ENCODE measurements at places on chromosomes 12 and 14.

GRCh38 chr14:94021416-94022157, 4.6 kb upstream of the OTUB2 start:
- DNase-seq = no peak

- DNase-seq = no peak
Measured at GRCh38 chr12:10065241-10065640, 33.5 kb downstream of the CLEC1A start.

- no peak for DNase-seq
Measured at GRCh38 chr14:59870277-59871165, at the start of gene RTN1. Gene RTN1, minus strand, starts transcription at chr14:59870776. Its CDS starts 146 bp downstream, at chr14:59870630.

DNA sequence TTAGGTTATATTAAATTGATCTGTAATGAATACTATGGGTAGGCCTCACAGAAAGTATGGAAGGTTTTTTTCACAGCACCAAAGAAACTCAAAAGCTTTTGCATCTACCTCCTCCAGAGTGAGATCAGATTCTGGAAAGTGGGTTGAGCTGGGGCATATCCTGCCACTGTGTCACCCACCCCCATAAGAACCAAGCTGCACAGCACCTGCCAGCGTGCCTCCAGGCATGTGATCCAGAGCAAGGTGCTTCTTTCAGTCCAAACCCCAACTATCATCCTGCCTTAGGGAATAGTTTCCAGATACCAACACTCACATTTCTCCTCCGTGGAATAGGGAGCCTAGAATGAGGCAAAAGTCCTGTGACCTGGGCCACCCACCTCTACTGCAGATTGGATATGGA, 42.6 kb upstream of the PRB2 start:
- DNase-seq = no peak

GRCh38 chr12:18375131-18375530, 113.8 kb downstream of the PIK3C2G start:
- no peak for DNase-seq

GRCh38 chr14:83940253-83940652, 1589.7 kb upstream of the FLRT2 start:
- DNase-seq = no peak

GRCh38 chr12:100219328-100220109, 18.9 kb downstream of the ACTR6 start:
- DNase-seq = no peak

GRCh38 chr12:45580356-45580969, 149.0 kb upstream of the ARID2 start:
- no peak for DNase-seq

- DNase-seq = no peak
Measured at GRCh38 chr12:38898001-38898684, 7.2 kb downstream of the CPNE8 start.

GRCh38 chr12:88507270-88507669, 73.0 kb downstream of the KITLG start:
- DNase-seq = no peak

DNA sequence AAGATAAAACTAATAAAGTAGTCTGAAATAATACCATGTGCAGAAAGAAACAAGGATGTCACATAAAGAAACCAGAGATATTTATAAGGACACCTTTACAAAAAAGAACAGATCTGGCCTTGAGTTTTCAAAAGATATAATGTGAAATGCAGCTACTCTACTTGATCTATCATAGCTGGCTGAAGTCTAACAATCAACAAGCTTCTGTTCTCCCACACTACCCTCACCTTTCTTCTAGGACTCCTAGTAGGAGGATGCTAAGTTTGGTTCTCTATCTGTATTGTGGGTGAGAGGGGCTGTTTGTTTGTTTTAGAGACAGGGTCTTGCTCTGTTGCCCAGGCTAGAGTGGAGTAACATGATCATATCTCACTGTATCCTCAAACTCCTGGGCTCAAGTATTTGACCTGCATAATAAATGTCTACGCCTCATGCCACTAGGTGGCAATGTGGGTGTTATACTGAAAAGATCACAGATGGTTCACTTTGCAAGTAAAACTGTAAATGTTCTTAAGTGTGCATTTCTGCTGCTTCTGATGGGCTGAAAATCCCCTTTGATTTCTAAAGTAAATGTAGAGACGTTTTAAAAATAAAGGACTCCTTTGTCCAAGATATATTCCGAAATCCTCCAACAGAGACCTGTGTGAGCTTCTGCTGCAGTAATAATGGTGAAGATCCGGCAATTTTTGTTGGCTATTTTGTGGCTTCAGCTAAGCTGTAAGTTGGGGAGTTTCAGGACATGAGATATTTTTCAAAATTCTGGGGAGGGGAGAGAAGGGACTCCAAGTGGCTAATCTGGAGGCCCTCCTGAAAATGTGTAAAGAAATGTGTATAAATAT, 269.3 kb downstream of the DAD1 start:
- peak; percentile 38 for DNase-seq

- no peak for DNase-seq
Measured at GRCh38 chr12:86950444-86950843, 694.3 kb upstream of the MGAT4C start.

DNA sequence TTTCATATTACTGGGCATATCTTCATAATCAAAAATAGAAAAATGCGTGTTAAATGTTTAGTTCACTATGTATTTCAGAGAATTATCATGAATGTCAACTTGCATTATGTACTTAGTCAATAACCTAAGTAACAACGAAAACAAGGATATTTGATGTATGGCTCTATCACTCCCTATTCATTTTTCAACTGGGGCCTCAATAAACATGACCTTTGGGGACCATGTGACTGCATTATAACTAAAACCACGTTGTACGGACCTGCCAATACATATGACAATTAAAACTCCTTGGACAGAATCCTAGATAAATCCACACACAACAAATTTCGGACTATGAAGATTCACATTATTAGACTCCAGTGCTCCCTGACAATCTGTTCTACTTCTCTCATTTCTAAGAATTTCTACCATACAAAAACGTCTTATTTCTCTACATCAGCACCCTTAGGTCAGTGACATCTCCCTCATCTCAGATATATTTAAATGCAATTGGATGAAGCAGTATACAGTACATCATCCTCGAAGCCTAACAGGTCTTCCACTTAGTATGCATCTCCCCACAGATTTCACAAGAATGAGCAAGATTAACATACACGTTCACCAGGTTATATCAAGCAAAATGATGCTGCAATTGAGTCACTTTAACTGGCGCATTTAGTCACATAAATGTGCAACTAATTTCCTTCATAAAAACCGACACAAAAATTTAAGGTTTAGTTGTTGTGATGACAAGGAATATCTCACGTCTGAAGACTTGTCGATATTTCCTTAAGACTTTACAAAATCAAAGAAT, 1.5 kb downstream of the UBE2N start:
- no peak for DNase-seq

DNA sequence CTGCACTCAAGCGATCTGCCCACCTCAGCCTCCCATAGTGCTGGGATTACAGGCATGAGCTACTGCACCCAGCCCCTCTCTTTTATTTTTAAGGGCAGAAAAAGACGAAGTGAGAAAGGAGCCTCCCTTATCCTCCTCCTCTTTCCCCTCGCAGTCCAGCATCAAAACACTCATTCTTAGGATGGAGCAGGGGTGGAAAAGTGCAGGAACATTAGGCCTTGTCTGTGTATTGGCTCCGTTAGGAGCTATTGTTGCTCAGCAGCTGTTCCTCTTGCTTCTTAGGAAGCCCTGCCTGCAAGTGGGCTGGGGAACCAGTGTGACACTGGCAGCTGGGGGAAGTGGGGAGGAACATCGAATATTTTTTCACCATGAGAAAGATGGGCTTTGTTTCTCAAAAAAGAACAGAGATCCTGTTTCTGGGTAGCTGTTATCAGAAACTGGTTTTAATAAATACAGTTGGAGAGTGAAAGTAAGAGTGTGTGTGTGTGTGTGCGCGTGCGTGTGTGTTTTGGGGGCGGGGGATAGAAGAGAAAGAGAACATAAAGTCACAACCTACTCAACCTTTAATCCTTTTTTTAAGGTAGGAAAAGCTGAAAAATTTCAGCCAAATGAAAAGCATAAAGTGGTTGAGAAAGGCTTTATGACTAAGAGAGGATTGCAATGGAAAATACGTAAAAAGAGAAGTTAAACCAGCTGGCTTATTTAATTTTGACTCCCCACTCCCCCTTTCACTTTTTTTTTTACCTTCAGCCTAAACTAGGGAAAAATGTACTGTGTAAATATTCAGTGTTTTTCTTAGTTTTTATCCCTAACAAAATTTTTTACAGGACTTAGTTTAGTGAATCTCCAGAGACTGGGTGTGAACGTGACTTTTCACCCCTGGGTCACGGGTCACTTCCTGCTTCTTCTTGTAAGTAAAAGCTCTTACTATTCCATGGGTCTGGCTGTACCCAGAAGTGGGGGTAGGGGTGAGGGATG, 197.2 kb upstream of the PLEKHG7 start:
- DNase-seq = peak; percentile 60

DNA sequence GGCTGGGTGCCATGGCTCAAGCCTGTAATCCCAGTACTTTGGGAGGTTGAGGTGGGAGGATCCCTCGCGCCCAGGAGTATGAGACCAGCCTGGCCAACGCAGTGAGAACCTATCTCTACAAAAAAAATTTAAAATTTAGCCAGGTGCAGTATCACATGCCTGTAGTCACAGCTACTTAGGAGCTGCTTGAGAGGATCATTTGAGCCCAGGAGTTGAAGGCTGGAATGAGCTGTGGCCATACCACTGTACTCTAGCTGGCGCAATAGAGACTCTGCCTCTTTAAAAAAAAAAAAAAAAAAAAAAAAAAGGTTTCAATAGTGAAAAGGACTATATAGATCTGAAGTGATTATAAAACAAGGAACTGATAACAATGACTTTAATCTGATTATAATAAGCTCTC, 13.5 kb downstream of the PSMA3 start:
- DNase-seq = no peak

DNA sequence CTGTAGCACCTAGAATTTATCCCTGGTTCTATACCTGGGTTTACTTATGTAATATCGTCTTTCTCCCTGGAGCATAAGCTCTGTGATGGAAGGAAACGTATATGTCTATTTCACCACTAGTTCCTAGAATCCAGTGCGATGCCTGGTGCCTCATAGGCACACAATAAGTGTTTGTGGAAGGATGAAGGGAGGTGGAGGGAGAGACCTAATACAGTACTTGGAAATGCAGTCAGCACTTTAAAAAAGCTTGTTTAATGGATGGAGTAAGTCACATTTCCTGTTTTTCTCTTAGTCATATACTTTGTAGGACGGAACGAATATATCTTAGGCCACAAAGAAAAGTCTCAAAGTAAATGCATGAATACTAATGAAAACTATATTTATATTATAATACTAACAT, 186.5 kb upstream of the HMGA2 start:
- DNase-seq = no peak

GRCh38 chr14:60573943-60574495, 65.1 kb downstream of the SIX6 start:
- no peak for DNase-seq

- DNase-seq = no peak
Measured at GRCh38 chr12:128657378-128657777, 166.4 kb downstream of the SLC15A4 start.

GRCh38 chr12:19031032-19031431, 98.5 kb upstream of the PLEKHA5 start:
- no peak for DNase-seq

- DNase-seq = no peak
Measured at GRCh38 chr12:58349161-58349560, 407.8 kb downstream of the ATP23 start.

DNA sequence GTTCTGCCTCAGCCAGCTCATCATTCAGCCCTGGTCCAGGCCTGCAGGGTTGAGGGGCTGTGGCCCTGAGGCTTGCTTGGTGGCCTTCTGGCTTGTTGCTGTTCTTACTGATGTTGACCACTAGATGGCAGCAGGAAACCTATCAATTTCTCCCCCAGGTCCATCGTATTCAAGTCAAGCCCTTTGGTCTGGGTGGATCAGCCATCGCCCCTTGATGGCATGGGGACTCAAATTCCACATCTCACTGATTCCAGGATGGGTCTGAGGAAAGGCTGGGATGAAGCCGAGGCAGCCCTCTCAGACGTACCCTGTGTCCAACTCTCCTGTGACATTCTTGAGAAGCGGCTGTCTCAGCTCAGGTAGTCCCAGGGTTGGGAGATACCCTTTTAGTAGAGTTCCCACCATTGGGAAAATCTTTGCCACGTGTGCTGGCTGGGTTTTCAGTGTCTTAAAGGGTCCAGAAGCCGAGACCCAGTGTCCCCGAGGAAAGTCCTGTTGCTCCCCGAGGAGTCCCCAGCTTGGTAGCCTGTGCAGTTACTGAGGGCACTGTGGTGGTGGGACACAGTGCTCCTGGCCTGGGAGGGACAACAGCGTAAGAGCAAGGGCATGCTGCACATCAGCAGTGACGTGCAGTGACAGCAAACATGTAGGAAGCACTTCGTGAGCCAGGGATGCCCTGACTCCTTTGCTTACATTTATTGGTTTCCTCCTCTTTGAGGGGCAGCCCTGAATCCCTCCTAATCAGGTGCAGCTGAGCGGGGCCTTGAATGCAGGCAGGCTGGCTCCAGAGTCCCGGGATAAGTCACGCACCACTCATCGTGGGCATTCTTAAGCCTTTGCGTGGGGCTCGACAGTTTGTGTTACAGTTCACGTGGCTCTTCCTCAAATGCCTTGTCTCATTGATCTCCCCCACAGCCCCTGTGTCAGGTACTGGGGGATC, 58.6 kb downstream of the TSPAN9 start:
- DNase-seq = peak; percentile 46

- no peak for DNase-seq
Measured at GRCh38 chr12:83477696-83478095, 791.0 kb downstream of the TMTC2 start.

DNA sequence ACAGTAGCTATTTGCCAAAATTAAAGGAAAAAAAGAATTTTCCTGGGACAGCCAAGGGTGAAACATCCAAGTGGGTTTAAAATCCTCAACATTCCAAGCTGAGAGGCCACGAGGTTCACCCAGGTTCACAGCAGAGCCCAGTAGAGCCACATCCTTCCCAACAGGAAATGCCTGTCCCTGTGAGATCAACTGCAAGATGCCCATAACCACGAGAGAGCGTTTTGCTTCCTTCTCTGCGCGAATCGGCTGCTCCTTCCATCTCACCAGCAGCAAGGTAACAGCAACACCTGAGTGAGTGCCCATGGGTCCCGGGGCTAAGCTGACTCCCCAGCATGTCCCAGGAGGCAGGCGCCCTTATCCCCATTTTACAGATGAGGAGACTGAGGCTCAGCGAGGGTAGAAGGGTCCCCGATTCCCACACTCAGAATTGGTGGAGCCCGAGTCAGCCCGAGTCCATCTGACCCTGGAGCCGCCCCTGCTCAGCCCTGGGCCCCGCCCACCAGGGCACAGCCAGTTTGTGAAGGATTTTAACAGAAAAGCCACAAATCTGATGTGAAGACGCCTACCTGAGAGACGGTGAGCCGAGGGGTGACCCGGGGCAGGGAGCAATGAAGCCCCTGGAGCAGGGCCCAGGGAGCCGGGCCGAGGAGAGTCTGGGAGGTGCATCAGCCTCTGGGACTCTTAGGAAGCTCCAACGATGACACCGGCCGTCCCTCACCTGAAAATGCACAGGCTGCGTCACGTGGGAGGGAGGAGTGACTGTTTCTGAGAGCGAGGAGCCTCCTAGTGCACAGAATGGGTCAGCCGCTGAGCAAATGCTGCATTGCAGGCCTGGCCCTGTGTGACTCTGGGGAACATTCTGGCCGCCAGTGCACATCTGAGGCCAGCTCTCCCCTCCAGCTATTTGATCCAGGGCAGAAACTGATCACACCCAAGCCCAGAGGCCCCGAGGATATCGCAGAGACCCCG, 236.9 kb upstream of the SFSWAP start:
- DNase-seq = no peak

Data from naive B cell (primary cell).